ENCODE measurements at places on chromosomes 5 and 9.

- DNase-seq = no peak
Observed at GRCh38 chr5:117475919-117476318, 901.3 kb upstream of the SEMA6A start.

- DNase-seq = peak; percentile 12
Observed at GRCh38 chr9:20611691-20612287, 10.5 kb downstream of the MLLT3 start.

- no peak for DNase-seq
Observed at GRCh38 chr9:110659891-110660541, 8.6 kb upstream of the MUSK start.

DNA sequence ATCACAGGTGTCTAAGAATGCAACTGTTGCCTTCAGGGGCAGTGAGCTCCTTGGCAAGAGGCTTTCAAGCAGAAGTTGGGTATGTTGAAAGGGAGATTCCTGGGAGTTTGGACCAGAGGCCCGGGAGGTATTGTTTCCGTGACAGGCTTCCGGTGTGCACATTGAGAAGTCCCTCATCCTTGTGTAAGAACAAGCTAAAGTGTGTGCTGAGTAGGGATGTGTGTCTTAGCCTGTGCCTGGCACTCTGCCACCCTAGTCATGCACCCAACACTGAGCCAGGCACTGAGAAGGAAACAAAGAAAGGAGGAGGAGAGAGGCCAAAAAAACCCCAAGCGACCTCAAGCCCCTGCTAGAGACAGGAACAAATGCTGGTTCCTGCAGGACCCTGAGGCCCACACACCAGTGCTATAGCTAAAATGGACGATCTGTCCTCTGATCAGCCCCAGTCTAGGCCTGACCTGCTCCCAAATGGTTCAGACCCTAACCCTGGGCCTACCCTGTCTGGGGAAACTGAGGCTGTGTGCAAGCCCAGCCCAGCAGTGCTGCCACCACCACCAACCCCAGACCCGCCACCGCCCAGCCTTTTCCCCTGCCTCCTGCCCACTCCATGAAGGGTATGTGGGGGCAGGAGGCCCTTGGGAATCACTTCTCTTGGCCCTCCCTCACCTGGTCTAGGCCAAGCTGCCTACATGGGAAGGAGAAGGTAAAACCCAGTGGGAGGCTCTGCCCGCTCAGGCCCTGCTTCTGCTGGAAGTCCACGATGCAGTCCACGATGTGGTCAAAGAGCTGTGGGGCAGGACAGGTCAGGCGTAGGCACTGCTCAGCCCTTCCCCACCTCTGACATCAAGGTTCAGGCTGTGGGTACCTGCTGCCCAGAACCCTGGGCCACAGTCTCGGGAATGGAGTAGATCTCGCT lies 12.6 kb downstream of the HK3 start:
- DNase-seq = no peak

- peak; percentile 52 for DNase-seq
Observed at GRCh38 chr5:136133222-136133921, 727 bp downstream of the SMAD5 start.

DNA sequence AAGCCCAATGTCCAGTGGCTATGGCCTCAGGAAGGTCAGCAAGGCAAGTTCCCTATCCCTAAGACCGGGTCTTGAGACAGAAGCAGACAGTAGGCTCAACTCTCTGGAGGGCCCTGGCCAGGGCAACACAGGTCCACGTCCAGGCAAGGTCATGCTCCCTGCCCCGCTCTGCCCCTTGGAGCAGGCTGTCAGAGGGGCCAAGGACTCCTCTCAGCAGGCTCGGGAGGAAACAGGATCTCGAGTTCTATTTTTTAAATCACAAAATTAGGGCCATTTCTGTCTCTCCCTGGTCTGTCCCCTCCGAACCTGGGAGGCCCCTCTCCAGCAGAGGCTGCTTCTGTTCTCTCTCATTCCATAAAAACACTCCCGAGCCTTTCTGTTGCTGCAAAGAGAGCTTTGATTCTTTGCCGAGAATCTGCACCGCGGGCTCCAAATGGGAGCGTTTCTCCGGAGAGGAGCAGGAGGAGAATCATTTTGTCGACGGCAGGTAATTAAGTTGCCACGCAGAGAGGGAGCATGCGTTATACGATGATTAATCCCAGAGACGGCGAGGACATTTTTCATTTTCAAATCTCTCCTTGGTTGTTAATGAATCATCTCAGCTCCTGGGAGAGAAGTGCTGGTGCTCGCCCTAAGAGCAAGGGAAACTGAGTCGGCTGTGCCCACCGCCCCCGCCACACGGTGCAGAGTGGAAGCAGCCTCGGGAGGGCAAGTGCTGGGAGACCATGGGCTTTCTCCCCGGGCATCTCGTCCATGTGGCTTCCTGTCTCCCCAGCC lies 24.5 kb upstream of the FCN1 start:
- no peak for DNase-seq

GRCh38 chr9:119216651-119217331 lies 152.4 kb downstream of the BRINP1 start:
- DNase-seq = no peak

GRCh38 chr9:1876891-1877496 lies 138.2 kb upstream of the SMARCA2 start:
- no peak for DNase-seq

GRCh38 chr5:111463311-111463710 lies 49.0 kb downstream of the STARD4 start:
- DNase-seq = no peak

GRCh38 chr5:171010816-171011215 lies 149.0 kb downstream of the RANBP17 start:
- no peak for DNase-seq

Data from OCI-LY7 (cell line).